ENCODE measurements at places on chromosomes 4 and X. TPM values are rescaled to one million over a fixed set of nuclear protein-coding genes. Genes with fewer than 3 reads are reported as not detected.

FAT4 gene
- total RNA-seq: 16.6 TPM

PDE6B gene
- not detected for total RNA-seq

CLCN4 gene
- 7.2 TPM for total RNA-seq

SULT1E1 gene
- total RNA-seq: not detected

PTPN13 gene
- total RNA-seq: 59.6 TPM

Data from placental pericyte (primary cell).